ENCODE measurements at places on chromosomes 7 and 10. TPM values are rescaled to one million over a fixed set of nuclear protein-coding genes. Genes with fewer than 3 reads are reported as not detected.

The AUTS2 gene
- total RNA-seq: 3.8 TPM

The POP7 gene
- total RNA-seq: 87.5 TPM

The LBX1 gene
- not detected for total RNA-seq

The CCNY gene
- total RNA-seq: 62.8 TPM

The MCM10 gene
- 20.1 TPM for total RNA-seq

The CCDC3 gene
- total RNA-seq: 1.4 TPM

The MCU gene
- total RNA-seq: 28.2 TPM

The CARD11 gene
- total RNA-seq: 1.8 TPM

The NME8 gene
- not detected for total RNA-seq
